ENCODE measurements at places on chromosomes 1 and 21.

GRCh38 chr1:193417945-193418744 lies 231.7 kb upstream of the B3GALT2 start:
- peak; percentile 29 for DNase-seq

GRCh38 chr1:218426343-218426657 lies 81.2 kb downstream of the TGFB2 start:
- peak; percentile 49 for DNase-seq

DNA sequence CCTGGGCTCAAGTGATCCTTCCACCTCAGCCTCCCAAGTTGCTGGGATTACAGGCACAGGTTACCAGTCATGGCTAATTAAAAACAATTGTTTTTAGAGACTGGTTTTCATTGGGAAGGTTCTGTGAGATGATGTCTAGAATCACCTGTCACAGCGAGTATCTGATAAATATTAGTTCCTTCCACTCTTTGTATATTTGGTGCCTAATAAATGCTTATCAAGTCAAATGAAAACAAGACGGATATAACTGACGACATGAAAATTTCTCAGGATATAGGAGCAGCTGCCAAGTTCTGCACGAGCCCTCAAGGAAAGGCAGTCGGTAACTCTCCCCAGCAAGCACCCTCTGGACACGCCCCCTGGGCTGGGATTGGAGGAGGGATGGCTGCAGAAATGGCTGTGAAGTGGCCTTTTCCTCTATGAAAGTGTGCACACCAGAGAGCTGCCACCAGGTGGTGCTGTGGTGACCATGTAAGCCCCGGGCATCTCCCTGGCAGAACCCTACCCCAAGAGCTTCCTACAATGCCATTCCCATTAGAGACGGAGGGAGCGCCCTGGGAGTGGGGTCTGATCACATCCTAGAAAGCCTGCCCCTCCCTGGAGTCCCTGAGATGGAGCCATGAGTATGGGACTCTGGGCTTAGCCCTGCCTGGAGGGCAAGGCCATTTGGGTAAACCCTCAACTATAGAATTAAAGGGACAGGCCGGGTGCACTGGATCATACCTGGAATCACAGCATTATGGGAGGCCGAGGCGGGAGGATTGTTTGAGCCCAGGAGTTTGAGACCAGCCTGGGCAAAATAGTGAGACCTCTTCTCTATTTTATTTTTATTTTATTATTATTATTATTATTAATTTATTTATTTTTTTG lies 50.9 kb downstream of the HTR6 start:
- peak; percentile 93 for DNase-seq

- no peak for DNase-seq
Observed at GRCh38 chr1:10867138-10867721, 70.8 kb upstream of the CASZ1 start.

DNA sequence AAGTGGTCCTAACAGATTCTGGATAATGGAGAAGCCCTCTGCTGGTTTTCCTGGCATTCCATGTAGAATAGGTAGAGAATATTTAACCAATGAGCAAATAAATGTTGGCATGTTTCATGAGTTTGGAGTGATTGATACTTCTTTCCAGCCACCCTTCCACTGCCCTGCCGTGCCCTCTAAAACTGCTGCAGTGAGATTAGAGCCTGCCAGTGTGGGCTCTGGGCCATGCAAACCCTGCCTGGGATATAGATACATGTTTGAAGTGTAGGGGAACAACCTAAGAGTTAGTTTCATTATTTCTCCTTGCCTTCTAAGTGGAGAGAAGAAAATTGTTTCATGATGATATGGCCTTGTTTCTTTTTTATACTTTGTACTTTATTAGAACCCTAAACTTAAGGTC lies 10.4 kb downstream of the UBE2Q1 start:
- no peak for DNase-seq

DNA sequence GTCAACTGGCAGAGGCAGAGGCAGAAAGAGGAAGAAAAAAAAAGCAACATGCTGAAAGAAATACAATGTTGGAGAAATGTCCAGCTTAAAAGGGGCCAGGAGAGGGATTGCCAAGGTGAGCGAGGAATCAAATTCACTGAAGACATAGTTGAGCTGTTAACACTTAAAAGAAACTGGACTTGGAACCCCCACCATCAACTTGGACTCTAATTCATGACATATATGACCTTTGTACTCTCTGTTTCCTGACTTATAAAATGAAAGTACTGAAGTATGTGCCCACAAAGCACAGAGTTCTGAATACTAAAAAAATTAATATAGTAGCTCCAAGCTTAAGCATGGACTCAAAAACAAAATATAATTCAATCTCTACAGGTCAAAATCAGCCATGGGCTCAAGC lies 16.1 kb downstream of the PRR9 start:
- no peak for DNase-seq

- DNase-seq, result peak; percentile 11
Observed at GRCh38 chr1:244384066-244384465, 67.6 kb downstream of the ADSS2 start.

DNA sequence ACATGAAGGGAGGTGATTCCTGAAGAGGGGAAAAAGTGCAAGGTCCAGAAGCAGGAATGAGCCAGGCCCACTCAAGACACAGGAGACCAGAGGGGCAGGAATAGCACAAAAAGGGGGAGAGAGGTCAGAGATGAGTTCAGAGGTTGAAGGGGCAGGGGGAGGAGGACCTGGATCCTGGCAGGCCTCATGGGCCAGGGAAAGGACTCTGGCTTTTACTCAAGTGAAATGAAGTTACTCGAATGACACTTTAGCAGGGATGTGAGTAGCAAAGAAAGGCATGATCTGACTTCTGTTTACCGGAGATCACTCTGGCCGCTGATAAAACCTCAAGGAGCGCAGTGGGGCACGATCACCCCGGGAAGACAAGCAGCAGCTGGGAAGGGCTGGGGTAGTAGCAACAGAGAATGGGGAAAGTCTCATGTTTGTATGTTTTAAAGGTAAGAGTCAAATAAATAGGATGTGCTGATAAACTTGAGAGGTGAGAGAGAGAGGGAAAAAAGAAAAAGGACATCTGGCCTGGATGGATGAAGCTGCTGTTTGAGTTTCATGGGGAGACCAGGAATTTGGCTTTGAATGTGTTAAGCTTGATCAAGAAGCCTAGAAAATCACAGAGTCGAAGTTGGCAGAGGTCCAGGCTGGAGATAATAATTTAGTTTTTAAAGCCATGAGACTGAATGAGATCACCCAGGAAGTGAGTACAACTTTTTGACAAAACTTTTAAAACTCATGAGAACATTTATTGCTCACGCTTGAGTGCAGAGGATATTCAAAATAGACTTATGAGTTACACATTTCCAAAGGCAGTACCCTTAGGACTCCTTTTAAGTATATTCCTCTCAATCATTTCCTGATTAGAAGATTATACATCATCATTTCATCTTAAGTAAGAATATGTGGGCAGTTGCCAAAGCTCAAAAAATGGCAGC lies 156.0 kb downstream of the RERE start:
- DNase-seq, result peak; percentile 79

GRCh38 chr1:2025491-2025981 lies 6.4 kb downstream of the GABRD start:
- DNase-seq, result no peak

DNA sequence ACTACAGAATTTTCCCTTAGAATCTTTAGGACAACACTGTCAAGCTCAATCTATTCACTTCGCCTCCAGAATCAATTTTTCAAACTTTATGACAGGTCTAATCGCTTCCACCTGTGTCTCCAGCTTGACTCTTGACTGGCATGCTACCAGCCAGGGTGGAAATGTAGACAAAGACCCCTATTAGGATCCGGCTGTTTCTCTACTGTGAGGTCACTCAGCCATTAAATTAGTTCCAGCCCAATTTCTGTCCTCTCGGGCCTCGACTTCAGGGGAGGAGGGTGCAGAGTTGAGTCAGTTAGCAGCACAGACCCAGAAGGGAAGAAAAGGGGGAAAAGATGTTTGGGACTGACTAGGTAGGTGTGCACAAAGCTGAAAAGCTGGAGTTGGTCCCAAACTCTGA lies 78.5 kb downstream of the HLCS start:
- DNase-seq, result no peak

GRCh38 chr1:3097231-3097630 lies 28.2 kb downstream of the PRDM16 start:
- no peak for DNase-seq

GRCh38 chr1:242224461-242224860 lies 225.6 kb upstream of the MAP1LC3C start:
- no peak for DNase-seq

- DNase-seq, result no peak
Observed at GRCh38 chr21:31929548-31929947, 56.7 kb downstream of the HUNK start.

GRCh38 chr1:6917067-6917466 lies 131.8 kb downstream of the CAMTA1 start:
- DNase-seq, result no peak

DNA sequence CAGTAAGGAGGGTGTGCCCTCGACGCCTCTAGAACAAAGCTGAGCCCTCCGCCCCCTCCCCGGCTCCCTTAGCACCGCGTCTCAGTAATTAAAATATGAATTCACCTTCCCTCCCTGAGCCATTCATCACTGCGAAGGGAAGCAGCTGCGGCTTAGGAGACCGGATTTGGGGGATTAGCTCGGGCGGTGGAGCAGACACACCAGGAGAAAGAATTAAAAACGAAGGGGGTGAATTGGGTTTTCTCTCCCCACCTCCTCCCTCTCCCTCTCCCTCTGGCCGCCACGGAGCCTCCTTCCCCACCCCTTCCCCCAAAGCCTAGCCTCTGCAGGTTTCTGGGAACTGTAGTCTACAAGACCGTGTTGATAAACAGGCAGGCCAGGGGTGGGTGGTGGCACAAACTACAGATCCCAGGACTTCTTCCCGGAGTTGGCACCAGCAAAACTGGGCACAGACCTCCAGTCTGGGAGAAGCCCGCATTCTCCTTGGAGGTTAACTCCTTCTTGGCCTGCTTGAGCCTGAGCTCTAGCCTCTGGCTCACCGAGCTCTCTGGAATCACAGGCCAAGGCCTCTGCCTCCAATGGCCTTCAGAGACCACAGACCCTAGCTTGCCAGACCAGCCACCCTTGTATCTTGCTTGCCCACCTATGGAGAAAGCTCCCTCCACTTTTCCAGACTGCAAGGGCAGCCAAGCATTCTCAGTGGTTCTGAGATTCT lies 10.8 kb downstream of the BLACAT1 start:
- peak; percentile 9 for DNase-seq

GRCh38 chr1:156927215-156928042 lies 7.0 kb downstream of the LRRC71 start:
- peak; percentile 58 for DNase-seq

GRCh38 chr1:191895462-191896058 lies 262.7 kb upstream of the RGS18 start:
- DNase-seq, result no peak

GRCh38 chr1:68074472-68074871 lies 24.0 kb upstream of the DIRAS3 start:
- no peak for DNase-seq

DNA sequence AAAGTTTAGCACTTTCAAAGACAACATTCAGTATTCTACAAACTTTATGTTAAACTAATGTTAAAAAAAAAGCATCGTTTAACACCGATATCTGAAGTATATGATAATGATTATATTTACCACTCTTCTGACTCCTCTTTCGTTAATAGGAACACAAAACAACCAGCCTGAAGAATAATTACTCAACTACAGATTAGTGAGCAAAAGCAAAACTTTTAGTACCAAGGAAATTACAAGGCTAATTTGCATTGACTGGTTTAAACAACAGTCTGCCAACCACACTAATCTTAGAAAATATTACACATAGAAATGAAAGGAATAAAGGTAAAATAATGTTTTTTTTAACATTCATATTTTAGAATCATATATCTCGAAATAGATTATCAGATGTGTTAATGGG lies 500.7 kb downstream of the LMO4 start:
- no peak for DNase-seq

- peak; percentile 68 for DNase-seq
Observed at GRCh38 chr1:10424034-10424433, 6.2 kb upstream of the CENPS start.

DNA sequence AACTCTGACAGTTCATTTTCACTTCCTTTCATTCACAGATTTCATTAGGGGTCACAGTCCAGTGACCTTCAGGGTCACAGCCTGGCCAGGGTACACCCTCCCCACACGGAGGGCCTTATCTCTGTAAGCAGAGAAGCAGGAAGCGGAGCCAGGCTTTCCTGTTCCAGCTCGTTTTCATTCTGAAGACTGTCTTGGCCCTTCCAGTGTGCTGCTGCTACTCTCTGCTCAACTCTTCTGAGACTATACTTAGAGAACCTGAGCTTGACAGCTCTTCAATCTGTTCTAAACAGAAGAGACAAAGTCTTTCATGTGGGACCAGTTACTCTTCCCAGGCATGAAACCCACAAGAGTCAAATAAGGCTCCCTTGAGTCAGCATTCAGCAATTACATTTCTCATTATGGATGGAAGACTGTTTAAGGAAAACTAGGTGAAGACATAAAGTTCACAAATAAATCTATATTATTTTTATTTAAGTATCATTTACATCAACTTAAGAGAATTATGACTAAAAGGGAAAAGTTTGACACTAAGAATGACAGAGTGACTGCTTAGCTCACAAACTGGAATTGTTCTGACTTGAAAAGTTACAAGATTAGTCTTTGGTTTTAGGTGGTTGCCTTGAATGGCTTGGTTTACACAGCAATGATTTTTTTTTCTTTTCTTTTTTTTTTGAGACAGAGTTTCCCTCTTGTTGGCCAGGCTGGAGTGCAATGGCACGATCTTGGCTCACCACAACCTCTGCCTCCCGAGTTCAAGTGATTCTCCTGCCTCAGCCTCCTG lies 4.8 kb upstream of the TDRD10 start:
- DNase-seq, result no peak

DNA sequence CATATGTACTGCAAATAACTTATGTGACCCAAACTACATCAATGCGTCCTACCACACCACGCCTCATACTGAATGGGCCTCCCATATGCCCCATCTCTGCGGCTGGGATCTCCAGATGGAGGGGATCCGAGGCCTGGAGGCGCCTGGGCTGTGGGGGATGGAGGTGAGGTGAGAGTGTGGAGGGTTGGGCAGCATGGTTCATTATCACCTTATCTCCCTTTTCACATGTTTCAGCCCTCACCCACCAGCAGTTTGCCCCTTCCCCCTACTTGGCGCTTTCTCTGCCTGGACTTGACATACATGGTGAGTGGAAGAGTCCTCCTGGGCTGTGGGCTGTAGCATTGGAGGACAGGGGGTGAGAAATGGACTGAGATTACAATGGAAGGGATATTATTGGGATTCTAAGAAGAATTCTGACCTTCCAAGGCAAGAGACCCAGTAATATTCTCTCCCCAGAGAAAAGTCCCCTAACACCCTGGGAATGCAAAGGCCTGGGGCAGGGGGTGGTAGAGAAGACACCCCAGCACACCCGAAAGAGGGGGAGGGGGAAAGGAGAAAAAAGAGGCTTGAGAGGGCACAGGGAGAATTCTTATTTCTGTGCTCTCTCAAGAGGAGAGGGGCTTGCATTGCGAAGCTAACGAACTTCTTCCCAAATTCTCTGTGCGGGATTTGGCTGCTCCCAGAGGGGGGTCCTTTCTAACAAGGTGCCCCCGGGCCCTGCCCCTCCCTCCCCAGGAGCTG lies 61.4 kb downstream of the MEF2D start:
- no peak for DNase-seq

- no peak for DNase-seq
Observed at GRCh38 chr1:31872658-31873636, 57.1 kb upstream of the SPOCD1 start.

All from AG10803 (cell line).